AG10803 (cell line): ENCODE measurements at places on chromosomes 12 and 14.

- DNase-seq, result peak; percentile 99
Measured at GRCh38 chr14:68792979-68793733, at the start of gene ZFP36L1. ZFP36L1 (minus strand) TSS chr14:68793067; CDS start chr14:68792938, 129 bp downstream.

- DNase-seq, result peak; percentile 53
Measured at GRCh38 chr12:92363295-92364146, 217.9 kb upstream of the BTG1 start.

DNA sequence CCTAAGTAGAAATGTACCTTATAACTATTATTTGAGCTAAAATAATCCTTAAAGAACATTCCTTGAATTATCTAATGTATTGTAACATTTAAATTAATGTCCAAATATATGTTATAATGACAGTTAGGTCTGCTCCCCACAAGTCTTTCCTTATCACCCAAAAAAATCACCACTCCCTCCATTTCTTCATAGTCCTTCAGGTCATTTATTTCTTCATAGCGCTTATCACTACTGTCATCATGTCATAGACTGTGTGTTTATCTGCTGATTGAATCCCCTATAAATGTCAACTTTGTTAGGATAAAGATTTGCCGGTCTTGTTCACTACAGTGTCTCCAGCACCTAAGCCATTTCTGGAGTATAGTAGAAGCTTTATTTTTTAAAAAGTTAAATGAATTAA is 12.0 kb downstream of the LUM start:
- DNase-seq, result no peak

DNA sequence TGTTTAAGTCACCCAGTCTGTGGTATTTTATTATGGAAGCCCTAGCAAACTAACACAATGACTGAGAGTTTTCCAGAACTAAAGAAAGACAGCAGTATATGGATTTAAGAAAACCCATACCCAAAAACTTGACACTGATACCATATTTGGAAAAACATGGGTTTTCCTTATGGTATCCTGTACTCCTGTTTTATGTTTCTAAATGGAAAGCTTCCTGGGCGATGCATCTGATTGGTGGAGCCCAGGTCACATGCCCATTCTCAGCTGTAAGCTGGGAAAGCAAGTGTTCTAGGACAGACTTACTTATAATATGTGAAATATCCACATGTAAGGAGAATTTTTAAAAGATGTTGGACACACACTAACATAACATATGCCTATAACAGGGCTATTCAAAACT is 4.5 kb upstream of the RNASE4 start:
- DNase-seq, result peak; percentile 33

DNA sequence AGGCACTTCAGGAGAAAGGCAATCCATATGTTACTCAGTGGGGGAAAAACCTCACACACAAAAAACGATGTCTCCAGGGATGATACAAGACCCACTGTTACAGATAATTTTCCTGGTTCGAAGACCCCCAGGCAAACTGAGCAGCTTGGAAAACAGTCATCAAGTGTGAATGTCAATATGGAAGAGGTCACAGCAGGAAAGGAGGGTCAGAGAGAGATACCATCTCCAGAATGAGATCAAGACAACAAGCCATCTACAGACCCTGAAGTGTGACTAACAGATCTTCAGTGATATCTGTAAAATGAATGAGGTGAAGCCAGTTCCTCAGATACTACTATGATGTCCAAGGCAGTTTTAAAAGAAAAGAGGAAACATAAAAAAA is 28.6 kb downstream of the GNS start:
- no peak for DNase-seq

- DNase-seq, result no peak
Measured at GRCh38 chr12:128867466-128867865, 14.2 kb downstream of the GLT1D1 start.

- DNase-seq, result no peak
Measured at GRCh38 chr14:71094722-71095121, 187.5 kb downstream of the PCNX1 start.

- DNase-seq, result no peak
Measured at GRCh38 chr14:81829447-81829846, 295.8 kb upstream of the SEL1L start.

DNA sequence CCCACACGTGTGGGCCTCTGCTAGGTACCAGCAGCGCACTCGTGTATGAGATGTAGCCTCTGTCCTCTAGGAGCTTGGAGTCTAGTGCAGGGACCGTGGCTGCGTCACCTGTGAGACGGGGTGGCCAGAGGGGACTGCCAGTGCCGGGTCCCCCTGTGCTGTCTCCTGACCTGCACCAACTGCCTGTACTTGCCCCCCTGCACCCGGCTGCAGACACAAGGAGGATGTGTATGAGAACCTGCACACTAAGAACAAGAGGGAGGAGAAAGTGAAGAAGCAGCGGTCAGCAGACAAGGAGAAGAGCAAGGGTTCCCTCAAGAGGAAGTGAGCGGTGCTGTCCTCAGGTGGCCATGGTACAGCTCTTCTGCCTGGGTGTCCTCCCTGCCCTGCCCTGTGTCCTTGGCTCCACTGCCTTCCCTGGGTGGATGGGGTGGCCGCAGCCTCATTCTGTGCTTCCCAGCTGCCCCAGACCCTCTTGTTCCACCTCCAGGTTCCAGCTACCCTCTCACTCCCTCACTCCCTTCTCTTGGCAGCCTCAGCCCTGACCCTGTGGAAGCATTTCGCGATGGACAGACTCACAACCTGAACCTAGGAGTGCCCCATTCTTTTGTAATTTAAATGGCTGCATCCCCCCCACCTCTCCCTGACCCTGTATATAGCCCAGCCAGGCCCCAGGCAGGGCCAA is 9.6 kb downstream of the PTPN6 start:
- peak; percentile 32 for DNase-seq

DNA sequence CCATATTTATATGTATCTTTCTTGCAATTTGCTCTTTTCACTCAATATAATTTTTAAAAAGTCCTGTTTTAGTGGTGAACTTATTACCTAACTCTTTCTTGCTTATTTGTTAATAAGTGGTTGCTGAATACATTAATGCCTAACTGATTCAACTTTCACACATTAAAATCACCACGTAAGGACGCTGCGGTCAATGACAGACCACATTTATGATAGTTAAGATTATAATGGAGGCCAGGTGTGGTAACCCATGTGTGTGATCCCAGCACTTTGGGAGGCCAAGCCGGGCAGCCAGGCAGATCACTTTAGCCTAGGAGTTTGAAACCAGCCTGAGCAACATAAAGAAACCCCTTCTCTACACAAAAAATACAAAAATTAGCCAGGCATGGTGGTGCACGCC is 37.0 kb downstream of the WDR89 start:
- no peak for DNase-seq

- peak; percentile 87 for DNase-seq
Measured at GRCh38 chr12:116861320-116861719, 19.9 kb downstream of the HRK start.

DNA sequence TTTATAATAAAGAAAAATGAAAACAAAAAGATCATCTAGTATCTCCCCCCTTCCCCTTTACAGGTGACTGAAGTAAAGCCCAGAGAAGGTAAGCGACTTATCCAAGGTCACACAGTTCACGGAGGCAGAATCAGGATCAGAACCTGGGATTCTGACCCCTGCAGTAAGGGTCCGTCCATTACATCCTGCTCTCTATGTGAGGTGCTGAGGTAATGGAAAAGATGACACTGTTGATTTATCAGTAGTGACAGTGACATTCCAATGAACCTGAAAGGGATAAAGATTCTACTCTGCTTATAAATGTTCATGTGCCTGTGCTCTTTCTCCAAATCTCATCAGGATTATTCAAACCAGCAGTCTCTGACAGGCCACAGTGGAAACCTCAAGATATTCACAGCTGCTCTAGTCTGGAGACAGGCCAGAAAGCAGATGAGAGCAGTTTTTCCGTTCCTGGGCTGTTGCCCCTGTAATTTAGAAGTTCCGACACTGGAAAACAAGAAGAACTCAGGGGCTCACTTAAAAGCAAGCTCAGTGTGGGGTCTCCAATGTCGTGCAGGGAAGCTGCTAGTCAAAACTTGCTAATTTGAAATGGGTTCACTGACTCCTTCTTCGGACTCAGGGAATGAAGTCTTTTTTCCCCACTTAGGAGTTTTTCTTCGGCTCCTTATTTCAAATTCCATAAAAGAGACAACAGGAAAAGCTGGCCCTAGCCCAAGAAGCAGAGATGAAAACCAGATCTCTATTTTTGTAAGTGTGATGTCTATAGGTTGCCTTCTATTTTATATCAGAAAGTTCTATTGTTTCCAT is 131.8 kb upstream of the EEA1 start:
- peak; percentile 52 for DNase-seq

DNA sequence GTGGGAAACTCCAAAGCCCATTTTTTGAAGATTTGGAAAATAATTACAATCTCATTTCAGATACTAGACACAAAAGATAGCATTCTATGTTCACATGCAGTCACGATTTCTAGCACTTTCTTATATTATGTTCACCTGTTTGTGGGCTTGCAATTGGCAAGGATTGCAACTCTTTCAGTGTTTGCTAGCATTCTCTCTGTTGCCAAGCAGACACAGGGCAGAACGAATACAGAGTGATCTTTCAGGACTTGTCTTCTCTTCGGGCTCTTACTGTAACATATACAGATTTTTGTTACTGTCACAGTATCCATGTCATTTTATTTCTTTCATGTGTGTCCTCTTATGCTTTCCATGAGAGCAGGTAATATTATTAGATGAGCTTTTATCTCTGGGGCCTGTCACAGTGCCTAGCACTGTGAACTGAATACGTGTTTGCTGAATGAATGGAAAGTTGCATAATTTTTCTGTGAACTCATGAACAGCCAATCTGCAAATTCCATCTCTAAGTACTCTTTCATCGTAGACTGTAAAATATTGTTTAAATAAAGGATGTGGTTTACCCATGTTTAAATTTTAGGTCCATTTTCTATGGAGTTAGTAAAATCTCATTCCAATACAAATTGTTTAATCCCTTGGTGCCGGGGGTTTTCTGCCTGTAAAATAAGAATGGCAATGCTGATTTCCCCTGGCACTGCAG is 105.1 kb downstream of the BMP4 start:
- peak; percentile 4 for DNase-seq

DNA sequence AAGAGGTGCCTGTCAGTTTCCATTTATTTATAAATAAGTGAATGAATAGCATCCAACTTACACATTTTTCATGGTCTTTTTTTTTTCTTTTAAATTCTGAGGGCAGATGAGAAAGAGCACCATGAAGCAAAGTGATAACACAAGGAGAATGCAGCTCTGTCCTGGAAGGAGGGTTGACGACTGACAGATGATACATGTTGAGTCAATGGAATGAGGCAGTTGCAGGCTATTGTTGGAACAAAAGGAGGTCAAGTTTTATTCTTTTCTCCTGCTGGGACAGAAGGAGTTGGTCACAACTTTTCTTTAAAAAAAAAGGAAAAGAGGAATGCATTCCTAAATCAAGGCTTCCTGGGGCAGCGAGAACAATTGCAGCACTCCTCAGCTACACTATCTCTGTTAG is 119.9 kb upstream of the PLEKHG7 start:
- DNase-seq, result no peak
